Frontal cortex (tissue), 4 donors: ENCODE measurements at places on chromosomes 5 and 9. TPM values are rescaled to one million over a fixed set of nuclear protein-coding genes. Genes with fewer than 3 reads are reported as not detected.

Gene MYMK
- not detected for total RNA-seq

Gene ADAMTS2
- total RNA-seq: 3.3 TPM

Gene IFNA2
- total RNA-seq: not detected

Gene CA9
- total RNA-seq: 0.82 TPM

Gene MYOZ3
- 3.7 TPM for total RNA-seq

Gene NIM1K
- 8.2 TPM for total RNA-seq

Gene DND1
- total RNA-seq: 0.82 TPM

Gene LECT2
- total RNA-seq: not detected

Gene PCDHGA10
- 9.8 TPM for total RNA-seq

Gene C9orf152
- not detected for total RNA-seq

Gene PROB1
- under 0.01 TPM for total RNA-seq

Gene ZCCHC10
- total RNA-seq: 27.3 TPM

Gene PTBP3
- total RNA-seq: 39.5 TPM

Gene DMRTA1
- total RNA-seq: 0.41 TPM

Gene ANKRD31
- 0.82 TPM for total RNA-seq

Gene STK32A
- 4.1 TPM for total RNA-seq

Gene TRPM3
- 18.8 TPM for total RNA-seq

Gene PTTG1
- 12.6 TPM for total RNA-seq

Gene RMND5B
- 20.8 TPM for total RNA-seq

Gene PHYHD1
- total RNA-seq: 1.2 TPM

Gene INSL6
- total RNA-seq: not detected

Gene NEUROG1
- total RNA-seq: 0.41 TPM

Gene PCDHB3
- 11.0 TPM for total RNA-seq

Gene HAVCR2
- 7.3 TPM for total RNA-seq

Gene NRARP
- total RNA-seq: 3.7 TPM

Gene STKLD1
- 1.2 TPM for total RNA-seq

Gene LRRC19
- not detected for total RNA-seq

Gene TLN1
- total RNA-seq: 16.3 TPM

Gene KIF27
- 15.1 TPM for total RNA-seq

Gene FYB1
- total RNA-seq: 1.6 TPM

Gene TJP2
- total RNA-seq: 5.7 TPM

Gene SH3GL2
- 76.2 TPM for total RNA-seq

Gene RARS1
- 236 TPM for total RNA-seq

Gene ARL10
- total RNA-seq: 34.6 TPM

Gene PDE8B
- total RNA-seq: 7.3 TPM

Gene C7
- 8.2 TPM for total RNA-seq

Gene DAPK1
- 66.0 TPM for total RNA-seq

Gene F12
- total RNA-seq: 2.4 TPM

Gene PCDHGA2
- 4.5 TPM for total RNA-seq

Gene TPPP
- total RNA-seq: 13.5 TPM

Gene SMIM33
- not detected for total RNA-seq

Gene BTNL8
- not detected for total RNA-seq

Gene LCN9
- total RNA-seq: not detected

Gene CD74
- 3.3 TPM for total RNA-seq

Gene TMEM250
- total RNA-seq: 26.9 TPM

Gene ZBTB26
- total RNA-seq: 9.8 TPM

Gene MPDZ
- 43.6 TPM for total RNA-seq

Gene CATSPER3
- 0.82 TPM for total RNA-seq

Gene CTXN3
- total RNA-seq: 13.9 TPM

Gene TSTD2
- 34.2 TPM for total RNA-seq

Gene CCL27
- total RNA-seq: 0.41 TPM

Gene TRIO
- 310 TPM for total RNA-seq

Gene PHF24
- total RNA-seq: 19.2 TPM

Gene ADAMTS19
- 6.5 TPM for total RNA-seq

Gene TAF1L
- under 0.01 TPM for total RNA-seq

Gene SH2D3C
- total RNA-seq: 6.1 TPM

Gene OSMR
- total RNA-seq: 0.82 TPM
